Large intestine (tissue), 12 donors: ENCODE measurements at places on chromosomes 12 and 14. TPM values are rescaled to one million over a fixed set of nuclear protein-coding genes. Genes with fewer than 3 reads are reported as not detected.

DNA sequence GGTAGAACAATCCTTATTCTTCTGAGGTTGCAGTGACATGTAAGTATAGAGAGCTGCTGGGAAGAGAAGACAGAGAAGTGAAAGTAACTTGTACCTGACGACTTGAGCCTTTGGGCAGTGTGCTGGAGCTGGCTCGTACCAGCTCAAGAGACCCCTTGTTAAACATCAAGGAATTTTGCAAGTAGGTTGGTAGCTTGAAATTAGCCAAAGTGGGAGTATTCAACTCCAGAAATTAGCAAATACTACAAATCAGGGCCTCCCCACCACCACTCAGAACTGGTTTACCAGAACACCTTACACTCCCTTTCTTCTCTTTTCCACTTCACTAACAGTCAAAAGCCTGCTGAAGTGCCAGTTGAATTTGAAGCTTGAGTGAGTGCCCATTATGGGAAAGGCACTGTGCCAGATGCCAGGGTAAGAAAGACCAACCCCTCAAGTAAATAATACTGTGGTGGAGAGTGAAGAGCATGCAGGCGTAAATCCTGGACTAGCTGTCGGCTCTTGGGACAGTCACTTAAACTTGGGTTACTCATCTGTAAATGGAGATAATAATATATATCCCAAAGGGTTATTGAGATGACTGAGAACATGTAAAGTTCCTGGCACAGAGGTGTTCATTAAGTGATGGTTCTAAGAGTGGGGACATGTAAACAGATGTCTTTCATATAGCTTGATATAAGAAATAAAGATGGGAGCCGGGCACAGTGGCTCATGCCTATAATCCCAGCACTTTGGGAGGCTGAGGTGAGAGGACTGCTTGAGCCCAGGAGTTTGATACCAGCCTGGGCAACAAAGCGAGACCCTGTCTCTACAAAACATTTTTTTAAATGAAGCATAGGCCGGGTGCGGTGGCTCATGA, 27.0 kb upstream of the EID3 start:
- no peak for DNase-seq

DNA sequence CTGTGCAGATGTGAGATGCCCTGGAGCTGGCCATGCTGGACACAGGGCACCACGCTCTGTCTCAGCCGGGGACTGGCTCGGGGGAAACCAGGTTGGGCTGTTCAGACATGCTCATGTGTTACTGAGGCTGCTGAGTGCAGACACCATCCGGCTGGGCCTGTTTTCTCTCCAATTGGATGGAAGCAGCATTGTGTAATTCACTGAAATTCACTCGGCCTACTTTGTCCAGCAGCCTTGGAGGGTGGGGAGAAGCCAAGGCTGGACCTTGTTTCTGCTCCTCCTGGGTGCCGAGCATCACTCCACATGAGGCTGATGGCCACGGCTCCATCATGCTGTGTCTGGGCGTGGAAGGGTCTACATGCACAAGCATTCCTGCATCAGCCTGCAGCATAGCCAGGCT, 130.7 kb downstream of the SMOC1 start:
- DNase-seq, result no peak

GRCh38 chr12:89040146-89040964, 311.9 kb downstream of the DUSP6 start:
- no peak for DNase-seq

DNA sequence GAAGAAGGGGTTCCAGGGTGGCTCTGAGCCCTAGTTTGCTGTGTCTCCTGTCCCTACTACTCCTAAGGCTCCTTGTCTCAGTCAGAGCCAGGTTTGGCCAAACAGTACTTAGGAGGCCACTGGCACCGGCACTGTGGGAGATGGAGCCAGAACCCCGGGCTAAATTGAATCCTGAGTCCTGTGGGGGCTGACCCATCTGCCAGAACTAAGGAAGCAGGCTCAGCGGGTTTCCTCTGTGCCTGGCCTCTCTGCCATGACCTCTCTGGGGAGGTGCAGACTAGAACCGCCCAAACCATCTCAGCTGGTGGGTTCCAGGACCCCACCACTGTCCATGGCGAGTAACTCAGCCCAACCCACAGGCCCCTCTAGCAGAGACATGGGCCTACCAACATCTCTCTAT, 5.5 kb downstream of the ACTN1 start:
- no peak for DNase-seq

DNA sequence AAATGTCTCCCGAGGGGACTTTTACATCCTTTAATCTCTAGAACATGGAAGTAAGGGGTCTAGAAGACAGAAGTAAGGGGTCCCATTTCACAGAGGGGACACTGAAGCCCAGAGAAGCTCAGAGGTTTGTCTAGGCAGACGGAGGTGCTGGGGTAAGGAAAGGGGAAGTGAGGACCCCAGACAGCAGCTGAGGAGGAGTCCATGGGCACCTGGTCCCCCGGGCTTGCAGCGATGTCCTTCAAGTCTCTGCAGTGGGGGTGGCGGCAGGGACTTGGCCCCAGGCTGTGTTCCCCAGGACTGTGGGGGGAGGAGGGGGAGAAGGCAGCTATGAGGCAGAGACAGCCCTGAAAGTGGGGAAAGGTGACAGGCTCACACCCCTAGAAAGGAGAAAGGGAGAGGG, 30.7 kb downstream of the DTX1 start:
- no peak for DNase-seq

- DNase-seq, result no peak
Measured at GRCh38 chr12:60522684-60523400, 927.0 kb downstream of the SLC16A7 start.

- DNase-seq, result no peak
Measured at GRCh38 chr14:103184046-103184445, 60.8 kb downstream of the TNFAIP2 start.

- no peak for DNase-seq
Measured at GRCh38 chr14:104699426-104699748, 10.0 kb downstream of the INF2 start.

DNA sequence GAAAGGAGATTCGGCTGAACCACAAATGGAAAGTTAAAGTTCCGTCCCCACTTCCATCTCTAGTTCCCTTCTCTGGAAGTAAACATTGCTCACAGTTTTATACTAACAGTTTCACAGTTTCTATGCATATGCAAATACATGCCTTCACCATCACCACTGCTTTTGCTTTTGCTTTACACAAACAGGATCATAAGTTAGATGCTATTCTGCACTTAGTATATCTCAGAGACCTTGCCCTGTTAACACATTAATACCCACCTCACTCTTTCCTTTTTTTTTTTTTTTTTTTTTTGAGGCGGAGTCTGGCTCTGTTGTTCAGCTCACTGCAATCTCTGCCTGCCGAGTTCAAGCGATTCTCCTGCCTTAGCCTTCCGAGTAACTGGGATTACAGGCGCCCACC, 890 bp downstream of the TEP1 start:
- no peak for DNase-seq

- no peak for DNase-seq
Measured at GRCh38 chr12:124529565-124530276, 37.7 kb downstream of the NCOR2 start.

DNA sequence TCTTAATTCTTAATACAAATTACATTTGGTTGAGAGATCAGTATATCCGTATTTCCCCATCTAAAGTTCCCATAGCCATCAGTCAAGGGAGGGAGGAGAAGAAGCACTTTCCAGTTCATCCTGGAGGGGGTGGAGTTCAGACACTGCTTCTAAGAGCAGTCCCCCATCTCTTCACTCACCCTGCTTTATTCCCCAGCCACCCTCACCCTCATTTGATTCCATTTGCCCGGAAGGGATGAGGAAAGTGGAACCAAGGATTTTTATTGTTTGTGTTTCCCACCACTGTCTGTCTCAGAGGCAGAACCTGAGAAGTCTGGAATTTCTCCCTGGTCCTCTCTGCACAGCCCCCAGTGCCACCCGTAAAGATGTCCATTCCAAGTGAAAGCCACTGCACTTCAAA, 134.2 kb upstream of the HIF1A start:
- DNase-seq, result no peak

GRCh38 chr14:31962920-31963319, 114.2 kb upstream of the ARHGAP5 start:
- no peak for DNase-seq

- DNase-seq, result no peak
Measured at GRCh38 chr12:117309276-117309925, 52.0 kb downstream of the NOS1 start.

- no peak for DNase-seq
Measured at GRCh38 chr12:113221997-113222729, 899 bp downstream of the TPCN1 start.

GRCh38 chr12:27824126-27824842, 44.2 kb upstream of the MANSC4 start:
- no peak for DNase-seq

DNA sequence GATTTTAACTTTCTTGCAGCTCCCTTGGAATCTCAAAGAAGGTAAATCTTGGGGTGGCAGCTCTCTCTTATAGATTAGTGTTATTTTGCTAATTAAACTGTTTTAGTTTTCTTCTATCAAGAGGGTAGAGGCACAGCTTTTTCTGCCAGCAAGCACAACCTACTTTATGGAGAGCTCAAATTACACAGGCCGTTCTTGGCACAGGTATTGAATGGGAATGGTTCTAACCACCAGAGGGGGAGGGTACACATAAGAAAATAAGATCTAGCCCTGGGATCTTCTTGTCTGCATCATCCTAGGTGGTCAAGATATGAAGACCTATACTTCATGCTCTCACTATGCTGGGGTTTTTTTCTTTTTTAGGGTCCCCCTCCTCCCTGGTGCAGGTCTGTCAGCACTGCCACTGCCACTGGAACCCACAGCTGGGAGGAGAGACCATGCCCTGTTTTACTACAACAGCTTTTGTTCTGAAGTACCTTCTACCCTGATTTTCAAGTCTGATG, 48.6 kb upstream of the STAC3 start:
- DNase-seq, result no peak

DNA sequence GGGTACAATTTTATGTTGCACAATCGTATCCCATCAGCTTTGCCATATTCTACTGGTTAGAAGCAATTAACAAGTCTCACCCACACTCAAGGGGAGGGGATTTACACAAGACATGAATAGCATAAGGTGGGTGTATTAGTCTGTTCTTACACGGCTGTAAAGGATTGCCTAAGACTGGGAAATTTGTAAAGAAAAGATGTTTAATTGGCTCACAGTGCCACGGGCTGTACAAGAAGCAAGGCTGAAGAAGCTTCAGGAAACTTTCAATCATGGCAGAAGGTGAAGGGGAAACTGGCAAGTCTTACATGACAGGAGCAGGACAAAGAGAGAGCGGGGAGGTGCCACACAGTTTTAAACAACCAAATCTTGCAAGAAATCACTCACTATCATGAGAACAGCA, 231.8 kb upstream of the AMIGO2 start:
- DNase-seq, result no peak

DNA sequence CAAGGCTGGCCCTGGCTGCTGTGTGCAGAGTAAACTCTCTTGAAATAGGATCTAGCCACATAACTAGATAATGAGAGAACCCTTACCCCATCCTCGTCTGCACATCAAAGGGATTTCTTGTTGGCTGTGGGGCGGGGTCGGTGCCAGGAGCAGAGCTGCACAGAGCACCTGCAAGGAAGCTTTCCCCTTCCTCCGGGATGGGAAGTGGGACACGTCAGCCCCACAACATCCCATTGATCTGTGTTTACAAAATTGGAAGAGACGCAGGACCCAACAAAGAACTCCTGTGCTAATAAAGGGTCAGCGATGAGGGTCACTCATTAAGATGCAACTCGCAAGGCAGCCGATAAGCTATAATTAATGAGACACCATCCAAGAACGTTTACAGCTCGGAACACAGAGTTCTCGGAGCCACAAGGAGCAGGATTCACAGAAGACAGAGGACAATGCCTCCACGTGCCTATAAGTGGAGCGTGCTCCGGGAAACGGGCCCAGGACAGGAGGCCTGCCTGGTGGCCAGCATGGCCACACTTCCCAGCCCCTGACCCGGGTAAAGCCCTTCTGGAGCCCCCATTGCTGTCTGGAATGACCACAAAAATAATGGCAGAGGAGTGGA, 171.5 kb downstream of the SLC15A4 start:
- DNase-seq, result no peak

DNA sequence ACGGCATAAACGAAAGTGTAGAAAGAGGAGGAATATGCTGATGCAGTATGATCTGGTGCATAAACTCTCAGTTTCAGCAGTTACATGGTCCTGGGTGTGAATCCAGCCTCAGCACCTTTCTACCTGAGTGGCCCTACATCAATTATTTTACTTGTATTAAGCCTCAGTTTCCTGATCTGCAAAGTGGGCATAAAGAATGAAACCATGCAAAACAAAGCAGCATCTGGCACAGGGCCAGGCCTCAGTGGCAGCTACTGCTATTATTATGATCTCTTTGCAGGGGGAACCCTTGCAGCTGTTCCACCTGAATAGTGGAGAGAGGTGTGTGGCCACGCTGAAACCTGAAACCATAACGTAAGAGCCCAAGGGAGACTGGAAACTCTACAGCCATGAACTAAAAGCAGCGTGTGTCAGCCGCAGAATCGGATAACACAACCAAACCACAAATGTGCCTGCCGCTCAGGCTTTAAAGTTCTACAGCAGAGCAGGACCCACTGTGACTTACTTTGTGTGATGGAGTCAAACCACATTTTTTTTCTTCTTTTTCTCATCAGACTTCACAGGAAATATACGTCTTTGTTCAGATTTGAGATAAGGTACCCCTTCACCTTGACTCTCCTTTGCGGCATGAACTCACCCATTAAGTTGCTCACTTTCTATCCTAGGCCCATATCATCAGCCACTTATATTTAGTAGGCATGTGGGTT, 29.2 kb upstream of the FOS start:
- DNase-seq, result no peak

- no peak for DNase-seq
Measured at GRCh38 chr14:48747561-48748089, 838.6 kb downstream of the RPS29 start.

DNA sequence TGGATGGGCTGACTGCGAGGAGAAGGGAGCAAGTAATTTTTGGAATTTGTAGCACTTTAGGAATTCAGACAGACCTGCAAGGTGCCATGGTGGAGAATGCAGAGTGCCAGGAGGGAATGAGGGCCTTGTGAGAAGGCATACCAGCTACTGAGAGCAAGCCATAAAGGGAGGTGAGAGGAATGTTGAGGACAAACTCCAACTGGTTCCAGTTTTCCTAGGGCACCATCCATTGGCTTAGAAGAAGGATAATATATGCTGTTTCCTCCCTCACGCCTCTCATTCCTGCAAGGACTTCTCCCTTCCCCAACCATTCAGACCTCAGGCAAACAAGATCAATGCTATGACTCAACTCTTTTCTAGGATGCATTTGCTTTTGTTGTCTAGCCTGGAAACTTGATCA, 11.2 kb upstream of the DAAM1 start:
- no peak for DNase-seq

GRCh38 chr14:75242546-75243273, 35.9 kb upstream of the FOS start:
- peak; percentile 68 for DNase-seq

- DNase-seq, result no peak
Measured at GRCh38 chr12:60644076-60644475, 1048.2 kb downstream of the SLC16A7 start.

The APOLD1 gene
- polyA plus RNA-seq, result 13.8 TPM

The AKAP5 gene
- 3.4 TPM for polyA plus RNA-seq

The CLEC1B gene
- 0.19 TPM for polyA plus RNA-seq

The MUCL1 gene
- not detected for polyA plus RNA-seq

The CDCA3 gene
- 29.1 TPM for polyA plus RNA-seq

The LBHD2 gene
- not detected for polyA plus RNA-seq

The SLC5A8 gene
- 0.22 TPM for polyA plus RNA-seq

The CLEC4A gene
- 5.3 TPM for polyA plus RNA-seq

The IFNG-AS1 gene
- 0.13 TPM for polyA plus RNA-seq

The INHBC gene
- 0.40 TPM for polyA plus RNA-seq

The OVCH1 gene
- 0.28 TPM for polyA plus RNA-seq

The TESPA1 gene
- polyA plus RNA-seq, result 1.6 TPM

The SMCO2 gene
- 0.25 TPM for polyA plus RNA-seq
